ENCODE measurements at places on chromosomes 4 and X. TPM values are rescaled to one million over a fixed set of nuclear protein-coding genes. Genes with fewer than 3 reads are reported as not detected.

GRCh38 chr4:24219209-24219608, 329.4 kb upstream of the PPARGC1A start:
- no peak for DNase-seq
- H3K27ac ChIP-seq = peak overlapping the region; percentile 78
- H3K27me3 ChIP-seq = peaks cover 3% of the 10 kb centered on the region
- peaks cover 8% of the 10 kb centered on the region for H3K4me1 ChIP-seq

Gene POU3F4
- not detected for total RNA-seq

GRCh38 chrX:31061091-31061490, 10.8 kb downstream of the FTHL17 start:
- no peaks in the 10 kb centered on the region for H3K4me1 ChIP-seq
- no peak for DNase-seq
- H3K27ac ChIP-seq = no peak overlapping the region

- H3K27ac ChIP-seq = no peak overlapping the region
- no peaks in the 10 kb centered on the region for H3K4me1 ChIP-seq
- peaks cover 20% of the 10 kb centered on the region for H3K27me3 ChIP-seq
- no peak for DNase-seq
- H3K4me3 ChIP-seq = no peak overlapping the region
- no peaks in the 10 kb centered on the region for H3K36me3 ChIP-seq
Observed at GRCh38 chr4:148812101-148812500, 369.9 kb upstream of the NR3C2 start.

Gene CTAG1B
- not detected for total RNA-seq

DNA sequence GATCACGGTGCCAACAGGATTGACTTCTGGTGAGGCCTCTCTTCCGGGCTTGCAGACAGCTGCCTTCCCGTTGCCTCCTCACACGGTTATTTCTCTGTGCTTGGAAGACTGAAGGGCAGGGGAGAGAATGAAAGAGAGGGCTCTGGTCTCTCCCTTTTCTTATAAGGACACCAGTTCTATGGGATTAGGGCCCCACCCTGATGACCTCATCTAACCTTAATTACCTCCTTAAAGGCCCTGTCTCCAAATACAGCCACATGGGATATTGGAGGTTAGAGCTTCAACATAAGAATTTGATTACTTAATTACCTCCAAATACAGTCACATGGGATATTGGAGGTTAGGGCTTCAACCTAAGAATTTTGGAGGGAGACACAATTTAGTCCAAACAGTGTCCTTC, 46.5 kb downstream of the EVC start:
- H3K4me1 ChIP-seq = no peaks in the 10 kb centered on the region
- H3K4me3 ChIP-seq = no peak overlapping the region
- H3K27ac ChIP-seq = no peak overlapping the region
- DNase-seq = no peak

DNA sequence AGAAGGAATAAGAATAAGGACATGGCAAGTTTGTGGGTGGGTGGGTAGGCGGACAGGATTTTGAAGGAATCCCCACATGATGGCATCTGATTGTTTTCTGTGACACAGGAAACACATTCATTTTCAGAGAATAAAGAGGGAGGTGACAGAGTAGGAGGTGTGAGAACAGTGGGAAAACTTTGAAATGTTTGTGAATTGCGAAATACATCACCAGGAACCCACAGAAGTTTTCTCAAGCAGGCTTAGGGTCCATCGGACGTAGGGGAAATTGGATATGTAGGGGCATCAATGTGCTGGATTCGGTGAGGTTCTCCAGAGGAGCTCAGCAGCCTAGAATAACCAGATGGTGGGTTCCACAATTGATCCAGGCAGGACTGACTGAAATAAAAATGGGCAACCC, 171.6 kb downstream of the GLRA2 start:
- no peaks in the 10 kb centered on the region for H3K36me3 ChIP-seq
- H3K4me3 ChIP-seq = no peak overlapping the region
- H3K4me1 ChIP-seq = no peaks in the 10 kb centered on the region
- H3K27me3 ChIP-seq = no peaks in the 10 kb centered on the region
